ENCODE measurements at places on chromosomes 3 and 15. TPM values are rescaled to one million over a fixed set of nuclear protein-coding genes. Genes with fewer than 3 reads are reported as not detected.

DNA sequence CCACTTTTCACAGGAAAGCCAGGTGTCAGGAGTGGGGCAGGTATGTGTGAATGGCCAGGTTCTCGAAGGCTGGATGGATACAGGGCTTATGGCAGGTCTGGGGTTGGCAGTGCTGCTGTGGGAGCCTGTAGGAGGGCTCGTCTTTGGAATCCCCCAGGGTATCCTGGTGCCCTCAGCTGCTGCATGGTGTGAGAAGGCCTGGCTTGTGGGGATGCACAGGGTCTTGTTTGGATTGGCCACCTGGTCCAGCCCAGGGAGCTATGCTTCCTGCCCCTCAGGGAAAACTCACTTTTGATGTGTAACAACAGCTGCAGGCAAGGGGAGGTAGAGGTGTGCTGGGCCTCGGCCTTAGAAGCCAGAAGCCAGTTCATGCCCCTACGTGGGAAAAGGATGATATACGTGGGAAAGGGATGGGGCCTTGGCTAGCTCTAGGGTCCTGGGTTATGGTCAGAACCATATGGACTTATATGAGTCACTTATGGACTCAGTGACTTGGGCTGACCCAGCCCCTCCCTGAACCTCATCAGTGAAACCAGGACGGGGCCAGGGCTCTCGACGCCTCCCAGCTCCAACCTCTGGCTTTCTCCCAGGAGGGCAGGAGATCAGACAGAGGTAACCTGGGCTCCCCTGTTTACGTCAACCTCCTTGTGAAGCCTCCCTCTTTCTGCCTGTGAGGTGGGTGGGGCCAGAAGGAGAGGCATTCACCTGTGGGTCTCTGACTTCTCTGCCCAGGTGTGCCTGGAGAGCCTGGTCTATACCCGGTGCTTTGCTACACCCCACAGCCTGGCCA lies 37.8 kb upstream of the CSPG4 start:
- DNase-seq, result peak; percentile 31

GRCh38 chr3:8529181-8529637 lies 27.6 kb downstream of the LMCD1 start:
- DNase-seq, result no peak

DNA sequence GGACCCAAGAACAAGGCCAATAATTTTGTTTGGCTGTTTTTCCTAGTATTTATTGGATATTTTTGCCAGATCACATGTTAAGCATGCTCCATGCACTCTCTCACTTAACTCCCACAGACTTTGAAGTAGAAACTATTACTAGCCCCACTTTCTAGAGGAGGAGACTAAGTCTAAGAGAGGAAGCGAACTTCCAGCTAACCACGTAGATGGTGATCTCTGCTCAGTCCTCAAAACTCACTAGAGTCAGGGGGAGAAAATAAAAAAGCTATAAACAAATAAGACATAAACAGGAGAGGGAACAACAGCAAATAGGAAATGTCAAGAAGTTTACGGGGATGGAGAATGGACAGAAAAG lies 481.0 kb upstream of the PROK2 start:
- DNase-seq, result no peak

GRCh38 chr3:134357261-134357913 lies 16.9 kb downstream of the AMOTL2 start:
- DNase-seq, result no peak

Gene BFSP2
- not detected for total RNA-seq

- DNase-seq, result no peak
Measured at GRCh38 chr3:661356-661755, 431.5 kb upstream of the CNTN6 start.
